Activated T-helper 9 cell treated with anti-CD3 and anti-CD28 coated beads, Interleukin-2, amount 50 U/mL, for 16 hours (primary cell): ENCODE measurements at places on chromosomes 1 and 21.

DNA sequence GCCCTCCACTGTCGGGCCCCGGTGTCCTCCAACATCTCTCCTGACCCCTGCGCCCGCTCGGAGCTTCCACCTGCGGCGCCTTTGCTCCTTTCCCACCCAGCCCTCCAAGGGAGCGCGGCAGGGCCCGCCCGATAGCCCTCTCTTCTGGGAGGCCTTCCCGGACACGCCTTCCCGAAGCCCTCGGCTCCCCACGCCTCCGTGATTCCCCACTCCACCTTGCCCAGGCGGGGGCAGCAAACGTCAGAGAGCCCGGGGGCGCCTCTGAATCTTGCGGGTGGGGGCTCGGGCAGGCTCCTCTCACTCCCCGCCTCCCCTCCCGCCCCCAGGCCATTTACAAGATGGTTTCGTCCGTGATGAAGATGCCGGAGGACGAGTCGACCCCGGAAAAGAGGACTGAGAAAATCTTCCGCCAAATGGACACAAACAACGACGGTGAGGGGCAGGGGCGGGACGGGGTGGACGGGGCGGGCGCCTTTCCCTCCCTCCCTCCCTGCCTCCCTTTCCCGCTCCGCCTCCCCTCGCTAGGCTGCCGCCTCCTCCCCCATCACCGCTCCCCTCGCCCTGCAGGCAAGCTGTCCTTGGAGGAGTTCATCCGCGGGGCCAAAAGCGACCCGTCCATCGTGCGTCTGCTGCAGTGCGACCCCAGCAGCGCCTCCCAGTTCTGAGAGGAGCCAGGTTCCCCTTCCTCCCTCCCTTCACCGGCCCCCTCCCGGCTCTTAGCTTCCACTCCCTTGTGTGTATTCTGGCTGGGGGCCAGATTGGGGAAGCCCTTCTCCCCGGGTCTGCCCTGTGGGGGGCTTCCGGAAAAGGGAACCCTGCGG is 7.1 kb downstream of the HPCA start:
- no peak for DNase-seq

DNA sequence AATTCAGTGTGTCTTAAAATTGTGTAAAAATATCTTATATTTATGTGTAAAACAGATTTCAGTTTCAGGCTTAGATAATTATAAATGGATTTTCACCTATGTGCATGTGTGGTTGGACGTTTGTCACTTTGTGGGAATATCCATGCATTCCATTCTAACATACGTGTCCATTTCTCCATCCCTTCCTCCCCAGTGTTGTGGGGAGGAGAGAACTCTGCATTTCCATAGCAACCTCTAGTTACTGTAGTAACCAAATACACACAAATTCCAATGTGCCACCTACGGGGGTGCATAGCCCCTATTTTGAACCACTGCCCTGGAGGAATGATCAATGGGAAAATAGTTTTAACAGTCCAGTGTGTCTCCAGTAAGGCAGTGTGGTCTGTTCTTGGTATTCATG is 79.0 kb downstream of the RASAL2 start:
- no peak for DNase-seq

GRCh38 chr1:100861379-100861778 is 33.3 kb downstream of the EXTL2 start:
- DNase-seq: no peak

GRCh38 chr1:14682941-14683621 is 84.6 kb downstream of the KAZN start:
- no peak for DNase-seq

GRCh38 chr21:15549671-15550070 is 180.1 kb upstream of the USP25 start:
- DNase-seq: no peak
